ENCODE measurements at places on chromosomes 12 and 14.

DNA sequence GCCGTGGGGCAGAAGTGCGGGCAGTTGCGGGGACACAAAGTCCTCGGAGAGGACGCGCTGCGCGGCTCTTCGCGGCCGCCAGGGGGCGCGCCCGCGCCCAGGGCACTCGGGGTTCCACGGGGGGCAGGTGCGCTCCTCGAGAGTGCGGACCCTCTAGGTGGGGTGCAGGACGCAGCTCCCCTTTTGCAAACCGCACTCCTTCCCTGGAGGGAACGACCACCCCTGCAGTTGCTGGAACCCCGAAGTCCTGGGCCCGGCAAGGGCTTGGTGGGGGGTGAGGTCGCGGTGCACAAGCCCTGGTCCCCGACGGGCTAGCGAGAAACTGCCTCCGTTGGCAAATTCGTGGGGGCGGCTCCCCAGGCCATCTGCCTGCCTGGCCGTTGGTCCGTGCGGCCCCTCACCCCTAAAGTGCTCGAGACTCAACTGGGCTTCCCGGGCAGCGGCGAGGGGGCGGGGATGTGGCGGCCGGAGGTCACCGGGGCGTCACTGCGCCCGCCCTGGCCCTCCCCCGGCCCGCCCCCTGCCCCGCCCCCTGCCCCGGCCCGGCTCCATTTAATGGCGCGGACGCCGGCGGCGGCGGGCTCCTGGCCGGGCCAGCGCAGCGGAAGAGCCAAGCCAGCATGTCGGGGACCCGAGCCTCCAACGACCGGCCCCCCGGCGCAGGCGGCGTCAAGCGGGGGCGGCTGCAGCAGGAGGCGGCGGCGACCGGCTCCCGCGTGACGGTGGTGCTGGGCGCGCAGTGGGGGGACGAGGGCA is at the start of gene ADSS1:
ADSS1 (plus strand) TSS at position 579 of the 756 bp plus-strand sequence; CDS start at position 621, 42 bp downstream.
- peak; percentile 58 for DNase-seq

DNA sequence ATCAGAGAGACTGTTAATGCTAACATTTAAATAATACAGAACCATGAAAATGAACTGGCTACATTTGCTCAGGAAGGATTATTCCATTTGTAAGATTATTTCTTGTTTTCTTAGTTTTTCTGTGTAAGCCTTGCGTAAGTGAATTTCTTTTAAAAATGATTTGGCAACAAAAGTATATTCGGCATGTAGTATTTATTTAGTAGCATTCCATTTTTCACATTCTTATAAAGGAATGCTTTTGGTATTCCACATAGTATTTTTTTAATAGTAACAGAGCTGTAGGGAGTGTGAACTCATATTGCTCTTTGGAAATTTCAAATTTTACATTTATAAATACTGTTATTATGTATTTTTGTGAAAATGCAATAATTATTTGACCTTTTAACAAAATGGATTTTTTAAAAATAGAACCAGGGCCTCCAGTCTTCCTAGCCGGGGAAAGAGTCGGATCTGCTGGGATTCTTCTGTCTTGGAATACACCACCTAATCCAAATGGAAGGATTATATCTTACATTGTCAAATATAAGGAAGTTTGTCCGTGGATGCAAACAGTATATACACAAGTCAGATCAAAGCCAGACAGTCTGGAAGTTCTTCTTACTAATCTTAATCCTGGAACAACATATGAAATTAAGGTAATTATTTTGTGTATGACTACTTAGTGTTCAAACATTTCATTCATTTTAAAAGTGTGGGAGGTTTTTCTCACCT is 1.2 kb downstream of the PTPRQ start:
- no peak for DNase-seq

DNA sequence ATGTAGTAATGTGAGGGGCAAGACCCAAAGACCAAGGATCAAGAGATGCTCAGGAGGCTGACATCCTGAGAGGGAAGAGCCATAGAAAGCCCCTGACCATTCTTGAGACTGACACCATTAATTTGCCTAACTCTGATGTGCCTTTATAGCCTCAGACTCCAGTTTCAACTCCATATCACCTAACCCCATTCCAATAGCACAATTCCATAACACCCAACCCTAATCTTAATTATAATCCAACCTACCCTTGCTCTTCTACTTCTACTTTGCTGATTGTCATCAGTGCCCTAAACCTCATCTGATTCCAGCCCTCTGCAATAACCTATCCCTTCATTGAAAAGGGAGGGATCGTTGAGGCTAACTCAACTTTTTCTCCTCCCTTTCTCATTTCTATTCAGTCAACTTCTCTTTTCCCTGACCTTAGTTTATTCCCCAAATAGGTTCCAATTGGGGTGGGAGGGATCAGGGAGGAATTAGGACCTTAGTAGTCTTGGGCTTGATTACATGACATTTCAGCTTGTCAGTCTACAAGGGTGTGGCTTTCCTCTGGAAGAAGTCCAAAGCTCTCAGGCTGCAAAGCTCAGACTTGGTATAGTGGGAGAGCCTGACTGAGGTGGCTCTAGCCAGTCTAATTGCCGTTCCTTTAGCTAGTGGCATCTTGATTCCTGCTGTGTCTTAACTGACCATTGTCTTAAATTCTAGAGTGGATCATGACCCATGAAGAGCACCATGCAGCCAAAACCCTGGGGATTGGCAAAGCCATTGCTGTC is 3.1 kb downstream of the PFKM start:
- DNase-seq, result no peak

- DNase-seq, result no peak
These were observed 56.1 kb upstream of the VASH1 start for GRCh38 chr14:76705214-76705613.

GRCh38 chr14:77141214-77142004 is at the start of gene ZDHHC22:
ZDHHC22 (minus strand) TSS chr14:77141791; CDS start chr14:77139738, 2,053 bp downstream.
- DNase-seq, result peak; percentile 89

- no peak for DNase-seq
These were observed 324.0 kb downstream of the TMEM117 start for GRCh38 chr12:44159862-44160261.

GRCh38 chr14:92384461-92385133 is 61.6 kb downstream of the SLC24A4 start:
- DNase-seq, result no peak

DNA sequence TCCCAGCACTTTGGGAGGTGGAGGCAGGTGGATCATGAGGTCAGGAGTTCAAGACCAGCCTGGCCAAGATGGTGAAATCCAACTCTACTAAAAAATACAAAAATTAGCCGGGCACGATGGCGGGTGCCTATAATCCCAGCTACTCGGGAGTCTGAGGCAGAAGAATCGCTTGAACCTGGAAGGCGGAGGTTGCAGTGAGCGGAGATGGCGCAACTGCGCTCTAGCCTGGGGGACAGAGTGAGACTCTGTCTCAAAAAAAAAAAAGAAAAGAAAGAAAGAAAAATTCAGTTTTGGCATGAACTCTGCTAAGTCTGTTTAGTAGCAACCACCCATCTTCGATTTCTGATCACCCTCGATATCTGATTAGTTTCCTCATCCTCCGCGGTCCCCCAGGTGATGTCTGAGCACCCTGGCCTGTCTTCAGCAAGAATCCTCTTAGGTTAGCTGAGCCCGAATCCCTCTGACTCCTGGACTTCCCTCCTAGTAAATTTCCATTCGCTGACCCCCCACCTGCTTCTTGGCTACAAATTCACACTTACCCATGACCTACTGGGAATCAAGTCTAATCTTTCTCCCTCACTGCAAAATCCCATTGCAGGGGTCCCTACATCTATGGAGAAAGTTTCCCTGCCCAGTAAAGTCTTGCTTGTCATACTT is 879 bp upstream of the HSPB8 start:
- no peak for DNase-seq

DNA sequence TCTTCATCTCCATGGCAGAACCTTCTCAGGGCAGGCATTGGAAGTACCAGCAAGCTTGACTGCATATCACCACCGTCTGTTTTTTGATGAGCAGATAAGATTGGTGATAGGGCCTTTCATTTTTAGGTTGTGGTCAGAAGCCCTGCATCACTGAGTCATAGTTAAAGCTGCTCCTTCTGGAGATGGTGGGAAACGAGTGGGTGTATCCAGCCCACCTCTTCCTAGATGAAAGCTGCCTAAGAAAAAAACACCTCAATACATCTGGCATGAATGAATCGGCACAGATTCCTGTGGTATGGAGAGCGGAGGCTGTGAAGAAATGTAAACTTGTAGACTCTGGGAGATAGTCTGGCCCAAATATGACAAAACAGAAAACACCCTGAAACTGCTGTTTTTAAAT is 248.7 kb upstream of the EGLN3 start:
- no peak for DNase-seq

DNA sequence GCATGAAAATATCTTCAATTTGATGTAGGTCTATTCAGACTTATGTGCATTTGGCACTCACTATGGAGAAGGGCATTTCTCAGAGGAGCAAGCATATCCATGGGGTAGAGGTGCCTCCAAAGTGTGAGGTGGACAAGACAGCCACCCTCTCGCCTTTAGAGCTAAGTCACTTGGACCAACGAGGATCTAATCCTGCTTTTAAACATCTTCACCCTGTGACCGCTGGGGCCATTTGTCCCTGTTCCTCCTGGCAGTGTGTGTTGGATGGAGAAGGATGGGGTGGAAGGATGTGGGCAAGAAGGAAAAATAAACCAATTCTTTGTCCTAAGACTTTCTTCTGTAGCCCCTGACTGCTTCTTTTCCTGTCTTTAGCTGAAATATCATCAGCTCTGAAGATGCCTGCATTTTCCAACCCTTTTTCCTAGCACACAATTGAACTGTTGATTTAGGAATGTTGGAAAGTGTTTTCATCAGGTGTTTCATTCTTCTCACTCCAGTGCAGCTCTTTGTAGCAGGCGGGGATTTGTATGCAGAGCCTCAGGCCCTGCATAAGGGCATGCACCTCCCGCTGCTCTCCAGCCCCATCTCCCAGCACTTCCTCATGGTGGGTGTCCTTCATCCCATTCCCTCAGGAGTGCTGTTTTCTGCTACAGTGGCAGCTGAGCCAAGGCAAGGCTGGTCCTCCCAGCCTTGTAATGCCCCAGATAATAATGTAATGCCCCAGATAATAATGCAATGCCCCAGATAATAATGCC is 5.3 kb downstream of the FGF6 start:
- DNase-seq, result no peak

- DNase-seq, result no peak
These were observed 711.4 kb downstream of the FSCB start for GRCh38 chr14:43795600-43796228.

DNA sequence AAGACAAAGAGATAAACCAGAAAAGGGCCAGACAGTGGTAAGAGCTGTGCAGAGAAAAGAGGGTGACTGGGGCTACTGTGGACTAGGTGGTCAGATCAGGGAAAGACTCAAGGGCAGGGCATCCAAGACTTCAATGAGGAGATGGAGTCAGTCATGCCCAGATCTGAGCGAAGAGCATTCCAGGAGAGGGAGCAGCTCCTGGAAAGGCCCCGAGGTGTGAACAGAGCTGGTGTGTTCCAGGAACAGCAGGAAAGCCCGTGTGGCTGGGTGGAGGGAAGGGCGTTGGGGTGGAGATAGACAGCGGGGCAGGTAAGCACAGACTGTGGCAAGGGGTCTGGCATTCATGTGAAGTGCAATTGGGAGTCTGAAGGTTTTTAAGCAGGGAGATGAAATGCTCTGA is 16.8 kb downstream of the TTC7B start:
- no peak for DNase-seq

- no peak for DNase-seq
These were observed 45.2 kb downstream of the RDH12 start for GRCh38 chr14:67746927-67747326.

GRCh38 chr14:24840204-24840893 is 206.4 kb upstream of the GZMB start:
- no peak for DNase-seq

DNA sequence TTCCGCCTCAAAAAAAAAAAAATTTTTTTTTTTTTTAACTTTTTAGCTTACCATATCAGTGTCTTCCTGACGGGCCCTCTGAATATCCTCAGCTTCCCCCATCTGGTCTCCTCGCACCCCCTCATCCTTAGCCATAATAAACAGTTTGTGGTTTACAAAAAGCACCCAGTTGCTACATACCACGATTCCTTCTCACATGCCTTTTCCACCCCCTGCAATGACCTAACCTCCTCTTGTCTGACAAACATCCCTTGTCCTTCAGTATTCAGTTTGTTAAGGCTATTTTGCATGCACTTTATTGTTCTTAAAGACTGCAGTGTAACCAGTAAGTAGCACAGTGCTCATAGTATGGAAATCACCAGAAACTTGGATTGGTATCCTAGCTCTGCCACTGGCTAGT is 88.5 kb downstream of the PPM1H start:
- no peak for DNase-seq

DNA sequence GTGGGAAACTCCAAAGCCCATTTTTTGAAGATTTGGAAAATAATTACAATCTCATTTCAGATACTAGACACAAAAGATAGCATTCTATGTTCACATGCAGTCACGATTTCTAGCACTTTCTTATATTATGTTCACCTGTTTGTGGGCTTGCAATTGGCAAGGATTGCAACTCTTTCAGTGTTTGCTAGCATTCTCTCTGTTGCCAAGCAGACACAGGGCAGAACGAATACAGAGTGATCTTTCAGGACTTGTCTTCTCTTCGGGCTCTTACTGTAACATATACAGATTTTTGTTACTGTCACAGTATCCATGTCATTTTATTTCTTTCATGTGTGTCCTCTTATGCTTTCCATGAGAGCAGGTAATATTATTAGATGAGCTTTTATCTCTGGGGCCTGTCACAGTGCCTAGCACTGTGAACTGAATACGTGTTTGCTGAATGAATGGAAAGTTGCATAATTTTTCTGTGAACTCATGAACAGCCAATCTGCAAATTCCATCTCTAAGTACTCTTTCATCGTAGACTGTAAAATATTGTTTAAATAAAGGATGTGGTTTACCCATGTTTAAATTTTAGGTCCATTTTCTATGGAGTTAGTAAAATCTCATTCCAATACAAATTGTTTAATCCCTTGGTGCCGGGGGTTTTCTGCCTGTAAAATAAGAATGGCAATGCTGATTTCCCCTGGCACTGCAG is 105.1 kb downstream of the BMP4 start:
- DNase-seq, result no peak

DNA sequence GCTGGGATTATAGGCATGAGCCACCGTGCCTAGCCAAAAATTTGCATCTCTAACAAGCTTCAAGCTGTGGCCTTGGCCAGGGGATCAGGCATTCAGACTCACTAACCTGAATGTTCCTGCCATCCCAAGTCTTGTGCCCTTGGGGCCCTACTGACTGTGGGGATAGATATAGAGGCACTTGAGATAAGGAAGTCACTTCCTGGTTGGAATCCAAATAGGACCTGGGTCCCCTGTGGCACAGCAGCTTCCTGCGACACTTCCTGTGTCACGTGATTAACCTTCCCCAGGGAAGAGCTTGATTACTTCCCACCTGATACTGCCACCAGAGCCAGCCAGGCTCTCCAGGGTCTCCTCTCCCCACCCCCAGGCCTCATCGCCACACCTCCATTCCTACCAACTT is 128.2 kb downstream of the BCL11B start:
- DNase-seq, result no peak

- DNase-seq, result no peak
These were observed 79.2 kb downstream of the ASCL1 start for GRCh38 chr12:103036581-103037214.

DNA sequence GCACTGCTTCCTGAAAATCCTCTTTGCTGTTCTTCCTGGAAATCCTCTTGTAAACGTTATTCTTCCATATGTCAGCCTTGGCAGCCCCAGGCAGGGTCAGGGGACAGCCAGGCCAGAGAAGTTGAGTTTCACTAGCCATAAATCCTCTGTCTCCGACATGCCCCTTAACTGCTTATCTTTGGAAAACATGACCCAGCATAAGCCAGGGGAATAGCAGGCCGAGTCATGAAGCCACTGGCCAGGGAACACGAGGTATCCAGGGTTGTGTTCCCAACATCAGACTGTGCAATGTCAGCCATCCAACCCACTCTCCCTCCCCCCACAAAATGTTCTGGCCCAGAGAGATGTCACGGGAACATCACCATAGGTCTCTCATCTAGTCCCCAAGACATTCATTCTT is 453.9 kb downstream of the MED13L start:
- no peak for DNase-seq
